ENCODE measurements at places on chromosomes 3 and 15.
A peak's percentile ranks its signal among the peaks of the same experiment; 100 is the strongest.

- no peak for DNase-seq
These were observed 18.8 kb downstream of the BLM start for GRCh38 chr15:90735923-90736322.

GRCh38 chr3:21533002-21533401 is 218.0 kb downstream of the ZNF385D start:
- no peak for DNase-seq

GRCh38 chr3:71987828-71988227 is 202.9 kb upstream of the PROK2 start:
- no peak for DNase-seq

DNA sequence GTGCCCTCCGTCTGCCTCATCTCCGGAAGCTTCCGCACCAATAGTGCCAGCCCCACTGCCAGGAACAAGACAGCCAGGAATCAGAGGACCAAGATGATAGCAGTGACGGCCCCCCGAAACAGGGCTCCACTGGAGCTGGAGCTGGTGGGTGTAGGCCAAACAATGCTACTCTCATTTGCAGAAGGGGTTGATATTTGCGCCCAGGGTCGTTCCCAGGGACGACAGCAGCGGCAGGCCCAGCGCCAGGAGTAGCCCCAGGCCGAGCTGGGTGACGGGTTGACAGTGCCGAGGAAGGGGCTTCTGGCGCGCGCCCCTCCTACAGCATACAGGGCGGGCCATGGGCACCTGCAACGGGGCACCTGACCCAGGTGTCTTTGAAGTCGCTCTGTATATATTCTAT is 301.4 kb downstream of the CNTN6 start:
- DNase-seq = no peak

DNA sequence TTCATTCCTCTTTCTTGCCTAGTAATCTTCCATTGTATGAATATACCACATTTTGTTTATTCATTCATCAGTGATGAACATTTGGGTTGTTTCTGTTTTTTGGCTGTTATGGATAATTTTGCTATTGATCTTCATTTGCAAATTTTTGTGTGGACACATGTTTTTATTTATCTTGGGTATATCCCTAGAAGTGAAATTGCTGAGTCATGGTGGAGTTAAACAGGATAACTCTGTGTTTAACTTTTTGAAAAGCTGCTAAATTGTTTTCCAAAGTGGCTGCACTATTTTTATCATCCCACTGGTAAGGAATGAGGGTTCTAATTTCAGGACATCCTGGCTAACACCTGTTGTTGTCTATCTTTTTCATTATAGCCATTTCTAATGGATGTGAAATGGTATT is 74.6 kb upstream of the ARL6 start:
- DNase-seq = no peak

GRCh38 chr15:43105077-43105736 is 631 bp downstream of the UBR1 start:
- peak; percentile 59 for DNase-seq

DNA sequence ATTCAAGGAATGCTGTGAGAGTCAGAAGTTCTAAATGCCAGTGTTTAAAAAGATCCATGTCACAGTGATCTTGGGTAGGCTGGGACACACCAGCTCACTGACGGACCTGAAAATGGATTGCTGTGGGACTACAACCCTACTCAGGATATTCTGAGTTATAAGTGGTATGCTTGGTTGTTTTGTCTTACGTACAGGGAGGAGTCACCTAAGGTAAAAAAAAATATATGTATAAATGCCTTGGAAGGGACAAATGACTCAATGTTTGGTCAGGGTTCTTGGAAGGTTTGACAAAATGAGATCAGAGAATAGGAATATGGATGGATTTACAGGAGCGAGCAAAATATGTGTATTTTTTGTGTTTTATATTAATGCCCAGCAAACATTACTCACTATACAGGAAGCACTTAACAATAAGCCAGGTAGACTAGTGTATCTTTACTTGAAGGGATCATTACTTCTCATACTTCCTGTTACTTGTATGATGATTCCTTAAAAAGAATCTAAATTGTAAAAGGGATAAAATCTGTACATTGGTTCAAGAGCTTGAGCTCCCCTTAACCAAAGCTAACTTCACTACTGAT is 767.3 kb downstream of the GBE1 start:
- no peak for DNase-seq

GRCh38 chr3:183301937-183302580 is 49.0 kb downstream of the B3GNT5 start:
- peak; percentile 61 for DNase-seq

DNA sequence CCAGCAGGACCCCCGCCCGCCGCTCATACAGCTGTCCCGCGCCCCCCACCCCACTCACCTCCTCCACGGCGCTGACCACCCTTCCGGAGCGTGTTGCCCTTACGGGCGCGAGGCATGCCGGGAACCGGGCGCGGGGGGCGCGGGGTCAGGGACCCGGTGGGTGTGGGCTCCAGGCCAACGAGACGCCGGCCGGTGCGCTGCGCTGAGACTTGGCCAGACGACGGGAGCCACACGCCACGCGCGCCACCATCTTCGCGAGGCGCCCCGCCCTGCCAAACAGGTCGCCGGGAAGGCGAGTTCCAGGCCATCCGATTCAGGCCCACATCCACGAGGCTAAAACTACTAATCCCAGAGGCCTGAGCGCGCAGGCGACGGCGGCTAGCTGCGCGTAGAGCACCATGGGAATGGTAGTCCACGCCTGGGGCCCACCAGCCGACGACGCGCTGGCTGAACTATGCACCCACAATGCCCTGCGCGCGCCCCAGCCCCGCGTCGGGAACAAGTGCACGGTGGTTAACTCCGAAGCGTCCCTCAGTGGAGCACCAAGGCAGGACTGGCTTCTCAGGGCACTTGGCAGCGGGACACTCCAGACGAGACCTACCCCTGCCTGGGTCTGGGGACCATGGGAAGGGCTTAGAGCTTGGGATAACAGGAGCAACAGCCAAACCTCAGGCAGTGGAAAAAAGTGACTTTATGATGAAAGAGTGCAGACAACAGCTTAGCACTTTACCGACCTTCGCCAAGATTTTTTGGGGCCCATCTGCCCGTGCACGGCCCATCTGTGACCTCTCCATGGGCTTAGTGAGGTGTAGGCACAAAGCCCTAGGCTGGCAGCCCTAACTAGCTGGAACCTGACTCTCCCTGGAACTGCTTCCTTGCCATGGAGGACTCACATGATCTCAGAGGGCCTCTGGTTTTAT is at the start of gene IFRD2:
IFRD2 (minus strand) TSS at position 271 of the 920 bp plus-strand sequence; CDS start at position 116, 155 bp downstream.
- DNase-seq = peak; percentile 95

DNA sequence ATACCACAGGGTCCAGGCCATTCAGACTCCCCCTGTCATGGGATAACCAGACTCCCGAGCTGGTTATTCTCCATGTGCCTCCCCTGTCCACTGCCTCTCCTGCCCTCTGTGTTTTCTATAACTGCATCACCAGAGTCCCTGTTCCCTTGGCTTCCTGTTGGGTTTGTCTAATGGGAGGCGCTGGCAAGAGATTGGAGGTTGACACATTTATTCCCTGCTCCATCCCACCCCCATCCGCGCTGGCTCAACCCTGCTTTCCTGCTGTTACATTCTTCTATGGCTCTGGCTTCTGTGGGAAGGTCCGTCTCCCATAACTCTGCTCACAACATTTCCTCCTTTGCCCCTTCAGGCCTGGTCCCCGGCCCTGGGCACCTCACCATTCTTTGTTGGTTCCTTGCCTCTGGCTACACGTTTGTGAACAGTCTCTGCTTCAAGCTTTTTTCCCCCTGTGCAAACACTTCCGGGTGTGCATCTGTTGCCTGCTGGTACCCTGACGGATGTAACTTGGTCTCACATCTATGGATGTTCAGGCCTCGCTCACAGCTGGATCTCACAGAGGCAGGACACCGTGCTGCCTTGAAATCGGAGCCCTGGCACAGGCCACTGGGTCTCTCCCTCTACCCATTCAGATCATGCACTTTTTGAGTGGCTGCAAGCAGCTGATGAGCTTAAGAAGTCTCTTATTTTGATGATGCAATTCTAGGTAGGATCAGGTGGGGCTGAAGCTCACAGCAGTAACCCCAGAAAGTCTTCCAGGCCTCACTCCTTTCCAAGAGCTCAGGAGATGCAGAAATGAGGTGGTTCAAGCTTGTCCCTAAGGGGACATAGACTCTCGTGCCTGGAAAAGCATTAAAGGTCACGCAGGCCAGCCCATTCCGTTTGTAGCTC is 68.6 kb upstream of the ATP13A3 start:
- DNase-seq = no peak

DNA sequence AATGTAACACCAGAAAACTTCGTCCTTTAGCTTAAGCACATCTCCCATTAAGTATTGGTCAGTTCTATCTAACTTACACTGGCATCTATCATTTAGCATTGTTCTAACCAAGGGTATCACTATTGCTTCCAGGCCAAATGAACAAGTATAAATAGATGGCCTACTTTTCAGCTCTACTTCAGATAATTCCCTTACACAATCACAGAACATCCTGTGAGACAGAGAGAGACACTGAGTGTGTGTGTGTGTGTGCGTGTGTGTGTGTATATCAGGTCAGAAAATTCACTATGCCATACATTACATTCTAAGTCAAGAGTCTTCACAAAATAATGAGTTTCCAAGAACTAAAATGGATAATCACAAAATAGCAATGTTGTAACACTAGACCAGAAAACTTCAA is 39.1 kb downstream of the SCAPER start:
- peak; percentile 25 for DNase-seq

- no peak for DNase-seq
These were observed 166.3 kb upstream of the CHRM5 start for GRCh38 chr15:33801954-33802353.

Measured in CD4-positive, CD25-positive, alpha-beta regulatory T cell (primary cell).